ENCODE measurements at places on chromosomes 4 and X. TPM values are rescaled to one million over a fixed set of nuclear protein-coding genes. Genes with fewer than 3 reads are reported as not detected.

DNA sequence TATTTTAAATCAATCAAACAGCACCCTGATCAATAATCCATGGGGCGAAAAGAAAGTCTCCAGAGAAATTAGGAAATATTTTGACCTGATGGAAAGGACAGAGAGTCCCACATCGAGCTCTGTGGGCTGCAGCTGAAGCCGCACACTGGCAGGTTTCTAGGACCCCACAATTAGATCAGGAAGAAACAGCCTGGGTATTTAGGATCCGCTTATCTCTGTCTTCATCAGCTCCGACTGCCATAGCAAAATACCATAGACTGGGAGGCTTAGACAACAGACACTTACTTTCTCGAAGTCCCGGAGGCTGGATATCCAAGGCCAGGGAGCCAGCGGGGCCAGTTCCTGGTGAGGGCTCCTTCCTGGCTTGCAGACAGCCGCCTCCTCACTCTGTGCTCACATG, 36.4 kb downstream of the CCNQ start:
- no peak for DNase-seq

DNA sequence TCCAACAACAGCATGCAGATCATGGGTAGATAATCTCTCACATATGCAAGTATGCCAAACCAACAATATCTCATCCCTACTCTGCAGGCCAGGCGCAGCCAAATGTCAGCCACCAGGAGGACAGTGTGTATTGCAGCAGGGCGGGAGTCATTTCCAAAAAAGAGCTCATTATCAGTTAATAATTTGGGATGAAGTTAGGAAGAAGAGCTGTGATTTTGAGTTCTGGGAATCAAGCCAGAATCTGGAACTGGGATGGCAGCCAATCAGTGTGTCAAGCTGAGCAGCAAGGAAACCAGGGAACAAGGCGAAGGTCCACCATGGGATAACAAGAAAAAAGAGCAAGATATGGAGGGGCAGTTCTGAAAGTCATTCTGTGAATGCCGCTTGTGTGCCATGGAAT, 88.2 kb upstream of the CAMK2D start:
- DNase-seq, result peak; percentile 45

DNA sequence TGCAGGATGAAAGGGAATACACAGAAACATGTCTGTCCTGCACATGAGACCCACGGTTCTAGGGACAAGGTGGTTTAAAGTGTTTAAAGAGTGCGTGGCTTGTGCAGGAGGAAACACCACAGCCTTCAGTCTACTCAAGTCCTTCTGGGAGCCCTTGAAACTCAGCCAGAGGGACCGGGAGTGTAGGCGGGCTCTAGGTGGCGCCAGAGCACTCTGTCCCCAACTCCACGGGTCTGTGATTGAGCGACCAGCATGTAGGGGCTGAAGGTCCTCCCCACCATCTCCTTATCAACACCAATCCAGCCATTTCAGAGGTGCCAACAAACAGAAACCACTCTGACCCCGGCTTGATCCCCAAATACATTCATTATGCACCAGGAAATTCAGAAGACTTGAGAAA, 82.0 kb upstream of the CLDN34 start:
- DNase-seq, result peak; percentile 80

DNA sequence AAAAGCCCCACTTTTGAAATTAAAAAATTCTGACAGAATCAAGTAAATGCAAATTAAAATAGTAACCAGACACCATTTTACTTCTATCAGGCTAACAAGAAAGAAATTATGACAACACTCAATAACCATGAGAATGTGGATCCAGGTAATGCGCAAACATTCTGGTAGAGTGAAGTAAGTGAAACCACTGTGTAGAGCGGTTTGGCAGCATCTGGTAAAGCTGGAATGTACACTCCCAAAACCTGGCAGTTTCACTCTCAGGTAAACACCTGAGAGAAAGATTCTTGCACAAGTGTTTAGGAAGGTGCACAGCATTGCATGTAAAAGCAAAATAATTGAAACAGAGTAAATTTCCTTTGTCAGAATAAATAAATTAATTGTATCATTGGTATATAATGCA, 81.8 kb downstream of the TRIML1 start:
- DNase-seq, result no peak

- DNase-seq, result peak; percentile 80
These were observed 180.6 kb upstream of the NUDT6 start for GRCh38 chr4:123102897-123103471.

- DNase-seq, result no peak
These were observed 909 bp upstream of the PRKG2 start for GRCh38 chr4:81215931-81216330.

DNA sequence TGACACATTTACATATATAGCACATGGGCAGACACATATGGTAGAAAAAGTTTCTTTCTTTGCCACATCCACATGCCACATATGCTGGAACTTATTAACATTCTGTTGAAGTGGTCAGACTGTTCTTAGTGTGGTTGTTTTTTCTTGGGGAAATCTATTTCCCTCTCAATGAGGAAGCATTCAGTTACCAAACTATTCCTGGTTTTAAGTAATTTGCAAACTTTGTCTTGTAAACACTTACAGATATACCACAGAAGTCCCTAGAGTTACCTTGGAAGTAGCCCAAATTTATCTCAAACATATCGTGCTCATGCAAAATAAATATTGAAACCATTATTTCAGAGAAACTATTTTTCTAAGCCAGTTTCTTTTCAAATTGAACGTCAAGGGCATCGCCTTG, 625.5 kb upstream of the INTU start:
- no peak for DNase-seq

DNA sequence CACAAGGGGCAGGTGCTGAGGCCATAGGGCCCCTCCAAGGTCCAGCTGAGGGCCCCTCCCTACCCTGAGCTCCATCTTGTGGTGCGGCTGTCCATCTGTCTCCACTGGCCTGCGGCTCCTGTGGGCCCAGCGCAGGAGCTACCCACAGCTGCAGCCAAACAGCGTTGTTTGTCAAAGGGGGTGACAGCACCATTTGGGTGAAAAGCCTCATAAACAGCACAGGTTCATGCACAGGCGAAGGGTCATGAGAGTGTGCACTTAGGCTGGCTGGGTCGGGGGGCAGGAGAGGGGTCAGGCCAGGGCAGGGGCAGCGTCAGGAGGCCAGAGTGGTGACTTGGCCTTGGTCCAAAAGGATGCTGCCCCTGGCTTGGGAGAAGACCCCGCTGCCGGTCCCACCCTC, 32.3 kb downstream of the BLOC1S4 start:
- no peak for DNase-seq

DNA sequence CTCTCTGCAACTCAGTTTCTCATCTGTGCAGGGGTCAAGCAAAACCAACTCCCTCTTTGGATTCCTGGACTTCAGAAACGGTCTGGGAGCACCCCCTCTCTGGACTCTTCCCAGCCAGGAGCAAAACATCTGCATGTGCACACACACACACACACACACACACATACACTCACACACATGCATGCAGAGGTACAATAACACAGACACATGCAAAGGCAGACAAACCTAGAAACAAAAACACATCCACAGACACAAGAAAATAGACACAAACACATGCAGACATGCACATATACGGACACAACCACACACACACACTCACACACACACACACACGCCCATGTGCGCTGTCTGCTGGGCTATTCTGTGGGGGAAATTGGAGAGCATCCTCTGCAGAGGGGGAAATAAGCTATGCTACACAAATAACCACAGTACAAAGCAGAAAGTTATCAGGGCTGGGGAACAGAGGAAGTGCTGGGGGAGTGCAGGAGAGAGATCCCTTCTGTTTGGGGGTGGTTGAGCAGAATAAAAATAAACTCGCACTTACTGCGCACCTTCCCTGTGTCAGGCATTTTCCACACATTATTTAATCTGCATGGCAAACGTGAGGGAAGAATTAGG, 19.9 kb downstream of the IQSEC2 start:
- no peak for DNase-seq

DNA sequence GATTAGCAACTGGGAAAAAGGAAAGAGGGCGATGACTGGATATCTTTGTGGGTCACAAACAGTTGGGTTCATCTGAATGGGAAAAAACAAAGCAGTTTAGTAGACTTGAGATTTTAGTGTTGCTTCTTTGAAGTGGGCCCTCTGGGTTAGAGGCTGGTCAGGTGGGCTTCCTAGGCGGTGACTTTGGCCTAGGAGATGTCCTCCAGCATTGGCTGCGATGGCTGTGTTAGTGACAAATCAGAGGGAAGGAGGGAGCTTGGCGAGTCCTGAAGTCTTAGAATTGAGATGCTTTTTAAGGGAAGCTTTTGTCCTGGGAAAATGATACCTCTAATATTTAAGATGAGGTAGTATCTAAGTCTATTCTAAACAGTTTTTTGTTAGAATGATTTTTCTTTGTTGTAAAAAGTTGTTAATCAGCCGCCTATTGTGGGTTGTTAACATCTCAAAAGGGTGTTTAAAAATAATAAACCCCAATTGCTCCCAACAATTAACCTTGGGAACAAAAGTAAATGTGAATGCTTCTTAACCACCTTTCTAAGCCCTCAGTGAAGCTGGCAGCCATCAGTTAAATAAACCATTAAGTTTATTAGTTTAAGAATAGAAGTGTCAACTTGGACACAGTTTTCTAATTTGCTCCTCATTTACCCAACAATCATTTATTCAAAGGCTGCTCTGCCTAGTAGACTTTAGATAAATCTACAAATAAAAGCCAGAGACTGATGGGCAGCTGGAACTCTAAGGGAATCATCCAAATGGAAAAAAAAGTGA, 31.7 kb downstream of the DLG3 start:
- DNase-seq, result no peak

DNA sequence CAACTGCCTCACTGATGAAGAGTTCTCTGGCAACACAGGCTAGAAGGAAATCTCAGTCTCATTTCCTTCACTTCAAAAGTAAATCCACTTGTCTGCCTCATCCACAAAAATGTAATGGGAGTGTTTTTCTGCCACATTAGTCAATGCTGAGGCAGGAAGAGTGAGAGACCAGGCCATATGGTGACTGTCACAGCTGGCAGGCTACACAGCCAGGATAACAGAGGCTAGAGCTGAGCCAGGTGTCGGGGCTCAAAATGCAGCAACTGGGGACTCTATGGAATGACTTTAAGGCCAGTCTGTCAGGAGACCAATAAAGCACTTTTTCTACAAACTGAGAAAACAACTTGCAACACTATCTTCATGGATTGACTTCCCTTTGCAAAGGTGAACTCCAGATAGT, 204.2 kb downstream of the GPC3 start:
- DNase-seq, result no peak

DNA sequence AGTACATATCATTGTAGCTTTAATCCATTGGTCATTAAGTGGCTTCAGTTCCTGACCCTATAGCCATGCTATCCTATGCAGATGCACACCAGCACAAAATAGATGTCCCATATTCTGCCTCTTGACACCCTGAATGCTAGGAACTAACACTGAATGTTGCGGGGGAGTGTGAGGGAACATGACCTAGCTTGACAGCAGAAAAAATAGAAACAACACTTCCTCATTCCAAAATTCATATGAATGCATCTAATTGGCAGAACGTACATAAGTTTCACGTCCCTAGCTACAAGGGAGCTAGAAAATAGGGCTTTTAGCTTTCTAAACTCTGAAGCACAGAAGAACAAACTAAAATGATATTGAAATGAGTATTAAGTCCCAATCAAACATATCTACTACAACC, 14.4 kb upstream of the DCAF8L1 start:
- no peak for DNase-seq

GRCh38 chr4:2827071-2827873, 16.4 kb upstream of the ADD1 start:
- DNase-seq, result peak; percentile 73

- DNase-seq, result no peak
These were observed 2.3 kb upstream of the IRF2 start for GRCh38 chr4:184476695-184477094.

DNA sequence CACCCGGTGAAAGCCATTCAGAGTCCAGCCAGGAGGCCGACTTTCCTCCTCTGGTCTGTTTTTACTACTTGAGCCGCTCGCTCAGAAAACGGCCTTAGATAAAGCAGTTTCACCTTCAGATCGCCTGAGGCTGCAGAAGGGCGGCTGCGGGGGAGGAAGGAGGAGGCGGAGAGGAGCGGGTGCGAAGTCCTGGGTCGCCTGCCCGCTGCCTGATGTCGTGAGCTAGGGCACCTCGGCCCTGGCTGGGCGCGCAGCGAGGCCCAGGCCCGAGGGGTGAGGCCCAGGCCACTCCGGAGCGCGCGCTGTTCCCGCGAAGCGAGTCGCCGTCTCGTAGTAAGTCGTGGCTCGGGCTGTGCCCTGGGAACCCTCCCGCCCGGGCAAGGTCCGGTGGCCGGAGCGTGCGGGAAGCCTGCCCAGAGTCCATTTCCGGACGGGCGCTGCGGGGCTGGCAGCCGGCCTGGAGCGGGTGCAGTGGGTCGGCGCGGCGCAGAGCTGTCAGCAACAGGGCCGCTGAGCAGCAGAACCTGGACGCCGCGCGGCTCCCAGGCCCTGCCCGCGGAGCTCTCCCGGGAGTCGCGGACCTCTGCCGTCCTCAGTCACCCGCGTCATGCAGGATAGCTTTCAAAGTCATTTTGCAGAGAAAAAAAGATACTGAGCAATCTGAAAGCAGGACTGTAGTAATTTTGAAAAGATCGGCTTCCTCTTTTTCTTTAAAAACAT, 18.6 kb downstream of the TRIM2 start:
- DNase-seq, result peak; percentile 76

- DNase-seq, result no peak
These were observed 89.9 kb upstream of the TLR2 start for GRCh38 chr4:153594210-153594609.

DNA sequence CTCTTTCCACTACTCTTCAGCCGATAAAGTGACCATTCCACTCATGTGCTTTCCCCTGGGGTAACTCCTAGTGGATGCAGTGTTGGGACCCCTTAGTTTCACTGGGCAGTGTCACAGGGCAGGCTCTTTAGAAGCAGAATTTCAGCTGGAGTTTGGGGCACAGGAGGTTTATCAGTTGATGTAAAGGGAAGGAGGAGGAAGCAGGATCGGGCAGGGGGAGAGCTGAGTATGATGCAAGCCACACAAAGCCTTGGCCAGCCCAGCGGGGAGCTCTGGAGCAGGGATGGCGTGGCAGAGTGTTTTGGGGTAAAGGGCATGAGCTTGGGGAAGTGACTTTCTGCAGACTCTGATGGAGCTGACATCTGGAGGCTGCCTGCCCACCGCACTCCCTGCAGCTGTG, 19.3 kb downstream of the WDR13 start:
- no peak for DNase-seq

DNA sequence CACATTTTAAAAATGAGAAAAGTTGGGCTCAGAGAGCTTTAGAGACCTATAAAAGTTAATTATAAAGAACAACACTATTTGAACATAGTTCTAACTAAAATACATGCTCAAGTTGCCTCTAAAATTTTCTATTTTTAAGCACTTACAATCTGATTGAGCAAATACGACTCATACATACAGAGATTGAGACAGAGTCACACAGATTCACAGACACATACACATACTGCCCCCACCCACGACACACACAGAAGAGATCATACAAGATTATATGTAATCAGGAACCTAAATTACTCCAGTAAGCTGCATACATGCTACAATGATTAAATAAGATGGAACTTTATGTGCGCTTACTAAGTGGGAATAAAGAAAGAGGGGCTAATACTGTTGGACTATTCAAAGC, 2.7 kb upstream of the ASB5 start:
- no peak for DNase-seq

GRCh38 chr4:147825451-147826287, 93.8 kb downstream of the ARHGAP10 start:
- DNase-seq, result peak; percentile 73

FAM184B gene
- under 0.01 TPM for total RNA-seq

VCX gene
- not detected for total RNA-seq

SH3RF1 gene
- total RNA-seq, result 33.0 TPM

TCP11X2 gene
- not detected for total RNA-seq

PNCK gene
- total RNA-seq, result 0.29 TPM
